Posterior vena cava (tissue), 2 donors: ENCODE measurements at places on chromosomes 4 and X. TPM values are rescaled to one million over a fixed set of nuclear protein-coding genes. Genes with fewer than 3 reads are reported as not detected.

Gene NXF3
- total RNA-seq, result 3.1 TPM

Gene OPN1MW3
- total RNA-seq, result not detected

Gene FAT4
- total RNA-seq, result 22.8 TPM

Gene CXCL11
- total RNA-seq, result 0.14 TPM

Gene GLRA2
- total RNA-seq, result not detected

Gene DCX
- 0.10 TPM for total RNA-seq

Gene FRG2
- total RNA-seq, result not detected

Gene PGRMC2
- 77.8 TPM for total RNA-seq

Gene CPEB2
- 45.8 TPM for total RNA-seq

Gene PLXNB3
- 16.8 TPM for total RNA-seq

Gene RXFP1
- total RNA-seq, result 7.8 TPM

Gene PPEF2
- total RNA-seq, result not detected

Gene UGT2B17
- total RNA-seq, result not detected

Gene VAMP7
- total RNA-seq, result 37.9 TPM

Gene PABPC5
- total RNA-seq, result 3.5 TPM

Gene CD40LG
- not detected for total RNA-seq

Gene UGT2B11
- total RNA-seq, result not detected
